Activated effector memory CD4-positive, alpha-beta T cell treated with Interleukin-2 at 50 U/mL for 16 hours (primary cell): ENCODE measurements at places on chromosomes 11 and 22.
A peak's percentile ranks its signal among the peaks of the same experiment; 100 is the strongest.

GRCh38 chr11:64364435-64364834 is 5.5 kb downstream of the RPS6KA4 start:
- no peak for DNase-seq

DNA sequence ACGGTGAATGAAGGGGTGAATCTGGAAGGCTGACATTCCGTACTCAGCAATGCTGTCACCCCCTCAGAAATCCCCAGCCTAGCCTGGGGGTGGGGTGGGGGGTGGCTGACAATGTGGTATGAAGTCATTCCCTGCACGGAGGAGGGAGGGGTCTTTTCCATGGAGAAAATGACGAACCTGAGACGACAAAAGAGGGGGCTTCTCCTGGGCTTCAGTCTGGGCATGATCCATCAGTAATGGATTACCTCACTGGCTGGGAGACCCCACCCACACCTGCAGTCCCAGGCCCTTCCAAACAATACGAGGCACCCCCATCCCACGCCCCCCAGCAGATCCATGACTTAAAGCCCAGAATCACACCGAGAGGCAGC is 1.0 kb downstream of the KIAA0930 start:
- no peak for DNase-seq

GRCh38 chr11:67271541-67272284 is 5.4 kb downstream of the GRK2 start:
- peak; percentile 51 for DNase-seq

- no peak for DNase-seq
Observed at GRCh38 chr22:27416511-27417420, 384.8 kb downstream of the MN1 start.

DNA sequence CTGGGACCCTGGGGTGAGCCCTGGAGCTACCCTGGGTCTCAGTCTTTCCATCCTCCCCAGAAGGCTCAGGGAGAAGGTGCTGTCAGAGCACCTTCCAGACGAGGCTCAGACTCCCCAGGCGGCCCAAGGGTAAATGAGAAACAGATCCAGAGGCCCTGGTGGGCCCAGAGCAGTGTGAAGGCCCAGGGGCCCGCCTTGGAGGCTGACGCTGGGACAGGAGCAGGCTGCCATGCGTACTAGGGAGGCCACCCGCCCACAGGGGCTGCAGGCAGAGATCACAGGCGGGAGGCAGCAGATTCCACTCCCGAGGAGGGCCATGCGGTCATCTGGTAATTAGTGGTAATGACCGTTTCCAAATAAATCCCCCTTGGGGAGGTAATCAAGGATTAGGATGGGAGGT is 5.2 kb downstream of the WNT11 start:
- DNase-seq: no peak

GRCh38 chr11:115325523-115325922 is 178.7 kb downstream of the CADM1 start:
- no peak for DNase-seq

DNA sequence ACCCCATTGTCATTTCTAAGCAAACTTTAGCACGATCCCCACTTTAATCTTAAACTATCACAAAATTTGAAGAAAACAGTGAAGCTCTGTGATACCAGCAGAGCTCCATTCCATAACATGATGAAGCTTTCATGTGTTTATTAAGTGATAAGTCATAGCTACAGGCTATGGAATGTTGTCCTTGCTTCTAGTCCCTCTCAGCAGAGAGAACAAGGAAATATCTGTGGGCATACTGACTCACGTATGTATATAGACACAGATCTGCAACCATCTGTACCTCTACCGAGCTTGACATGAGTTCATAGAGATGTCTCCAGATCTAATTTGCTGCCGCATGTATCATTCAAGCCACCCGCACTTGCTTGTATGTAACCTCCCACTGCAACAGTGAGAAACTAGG is 588.9 kb downstream of the ETS1 start:
- no peak for DNase-seq

DNA sequence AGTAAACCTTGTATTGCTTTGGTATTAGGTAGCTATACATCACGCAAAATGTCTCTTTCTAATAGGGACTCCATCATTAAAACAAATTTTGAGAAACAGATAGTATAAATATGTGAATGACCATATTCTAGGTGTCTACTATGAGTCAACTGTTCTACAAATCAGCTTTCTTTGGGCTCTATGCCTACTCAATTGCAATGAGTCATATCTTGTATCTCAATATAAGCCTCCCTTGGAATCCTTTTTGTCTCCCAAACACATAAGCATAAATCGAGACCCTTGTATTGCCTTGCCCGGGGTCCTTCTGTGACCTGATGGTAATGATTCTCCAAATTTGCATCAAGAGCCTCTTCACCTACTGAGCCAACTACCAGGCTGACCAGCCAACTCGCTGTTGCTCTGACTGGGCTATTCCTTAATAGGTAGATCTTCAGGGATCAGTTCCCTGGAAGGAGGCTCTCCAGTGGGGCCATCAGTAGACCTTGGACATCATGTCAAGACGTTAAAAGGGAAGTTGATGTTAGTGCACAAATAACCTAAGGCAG is 22.2 kb downstream of the BLID start:
- DNase-seq: no peak

DNA sequence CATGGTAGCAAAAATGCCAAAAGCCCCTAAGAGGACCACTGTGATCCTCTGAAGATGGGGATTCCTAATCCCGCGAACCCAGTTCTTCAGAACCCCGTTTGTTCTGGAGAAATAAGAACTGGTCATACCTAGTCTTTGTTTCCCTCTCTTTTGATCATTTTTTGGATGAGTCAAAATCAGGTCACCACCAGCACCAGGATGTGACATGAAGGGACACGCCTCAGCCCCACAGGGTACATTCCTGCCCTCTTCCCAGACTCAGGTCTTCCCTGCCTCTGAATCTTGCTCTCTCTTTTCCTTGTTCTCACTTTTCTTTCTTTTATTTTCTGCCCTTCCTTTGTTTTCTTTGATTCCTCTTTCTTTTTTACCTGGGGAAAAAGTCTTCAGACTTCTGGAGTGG is 14.6 kb upstream of the ANO1 start:
- DNase-seq: no peak

DNA sequence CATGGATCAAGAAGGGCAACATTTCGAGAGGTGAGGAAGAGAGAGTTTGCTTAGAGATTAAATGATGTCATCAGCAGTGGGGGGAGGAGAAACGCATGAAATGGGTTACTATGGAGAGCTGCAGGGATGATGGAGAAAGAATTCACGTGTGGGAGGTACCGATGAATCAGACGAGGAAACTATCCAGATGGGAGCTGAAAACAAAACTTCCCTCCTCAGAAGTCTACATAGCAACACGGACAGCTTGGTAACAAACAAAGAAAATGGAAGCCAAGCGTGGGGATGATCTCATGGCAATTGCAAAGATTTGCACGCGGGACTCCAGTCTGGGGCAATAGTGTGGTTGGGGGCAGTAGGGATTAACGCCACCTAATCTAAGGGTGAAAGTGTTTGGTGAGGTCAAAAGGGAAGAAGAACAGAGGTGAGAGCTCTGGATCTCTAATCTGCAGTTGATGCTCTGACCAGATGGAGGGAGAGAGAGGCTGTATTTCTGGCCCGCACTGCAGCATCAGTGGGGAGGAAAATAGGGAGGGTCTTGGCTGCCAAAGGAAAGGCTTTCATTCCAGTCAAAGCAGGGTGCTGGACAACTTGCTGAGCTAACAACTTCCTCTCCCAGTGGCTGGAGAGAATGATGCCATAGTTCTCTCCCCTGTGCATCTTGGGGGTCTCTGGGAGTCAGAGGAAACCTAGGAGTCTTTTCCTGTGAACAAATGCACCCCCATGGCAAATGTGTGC is 43.4 kb upstream of the CSNK2A3 start:
- DNase-seq: no peak

DNA sequence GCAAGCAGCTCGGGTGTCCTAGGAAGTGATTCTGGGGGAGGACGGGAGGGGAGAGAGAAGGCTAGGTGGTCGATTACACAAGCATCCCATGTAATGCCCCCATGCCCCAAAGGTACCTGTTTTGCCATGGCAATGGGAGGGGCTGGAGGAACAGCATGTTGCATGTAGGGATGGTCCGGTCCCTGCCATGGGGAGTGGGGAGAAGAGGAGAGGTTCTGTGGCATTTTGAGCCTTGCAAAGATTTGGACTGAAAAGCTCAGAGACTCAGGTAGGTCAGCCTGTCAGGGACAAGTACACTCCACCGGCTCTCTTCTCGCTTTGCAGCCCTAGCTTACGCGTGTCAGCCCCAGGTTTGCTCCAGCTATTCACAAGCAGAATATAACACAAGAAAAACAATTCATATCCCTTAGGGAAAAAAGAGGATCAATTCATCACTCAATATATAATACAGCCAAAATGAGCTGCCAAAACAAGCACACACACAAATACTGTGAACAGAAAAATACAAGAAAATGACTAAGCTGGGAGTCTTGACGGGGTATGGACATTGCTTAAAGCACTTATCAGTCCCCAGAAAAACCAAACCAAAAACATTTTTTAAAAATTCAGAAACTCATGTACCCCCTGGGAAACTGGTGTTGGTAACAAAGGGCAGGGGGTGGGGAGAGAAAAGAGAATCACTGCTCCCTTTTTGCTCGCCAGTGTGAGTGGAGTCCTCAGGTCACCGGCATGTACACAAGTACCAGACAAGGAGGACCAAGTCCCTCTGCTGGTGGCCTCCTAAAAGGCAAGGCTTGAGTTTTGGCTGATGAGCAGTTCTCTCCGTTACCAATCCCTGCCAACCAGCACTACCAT is 21.6 kb downstream of the APOL5 start:
- DNase-seq: no peak

DNA sequence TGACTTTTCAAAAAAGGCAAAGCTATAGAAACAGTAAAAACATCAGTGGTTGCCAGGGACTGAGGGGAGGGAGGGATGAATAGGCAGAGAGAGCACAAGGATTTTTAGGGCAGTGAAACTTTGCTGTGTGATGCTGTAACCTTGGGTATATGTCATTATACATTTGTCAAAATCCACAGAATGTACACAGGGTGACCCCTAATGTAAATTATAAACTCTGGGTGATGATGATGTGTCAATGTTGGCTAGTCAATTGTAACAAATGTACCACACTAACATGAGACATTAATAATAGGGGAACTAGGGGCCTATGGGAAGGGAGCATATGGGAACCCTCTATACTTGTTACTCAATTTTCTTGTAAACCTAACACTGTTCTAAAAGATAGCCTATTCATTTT is 24.8 kb downstream of the RIBC2 start:
- DNase-seq: no peak

DNA sequence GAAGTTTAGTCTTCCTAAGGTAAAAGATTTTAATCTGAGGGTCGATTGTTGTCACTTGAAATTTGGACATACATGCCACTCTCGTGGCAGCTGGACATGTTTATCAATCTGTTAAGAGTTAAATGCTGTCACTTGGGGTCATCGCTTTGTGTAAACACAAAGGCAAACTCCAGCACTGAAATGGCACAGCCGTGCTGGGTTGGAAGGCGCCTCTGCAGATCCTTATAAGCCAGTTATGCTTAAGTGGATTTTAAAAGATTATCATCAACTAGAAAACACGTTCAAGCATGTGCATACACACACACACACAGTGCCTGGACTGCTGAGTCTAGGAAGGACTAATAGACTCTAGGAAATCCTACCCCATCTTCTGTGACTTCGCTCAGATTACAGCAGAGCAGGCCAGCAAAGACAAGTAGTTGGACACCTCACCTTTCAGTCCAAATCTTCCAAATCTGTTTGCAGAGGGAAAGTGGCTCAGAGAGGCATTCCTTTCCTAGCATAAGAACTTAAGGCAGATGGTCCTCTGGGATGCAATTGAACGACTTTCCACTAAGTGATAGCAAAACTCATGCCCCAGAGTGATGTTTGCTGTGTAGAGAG is 83.7 kb downstream of the CACNG2 start:
- no peak for DNase-seq

GRCh38 chr11:8631395-8632118 is 37.5 kb upstream of the STK33 start:
- no peak for DNase-seq

DNA sequence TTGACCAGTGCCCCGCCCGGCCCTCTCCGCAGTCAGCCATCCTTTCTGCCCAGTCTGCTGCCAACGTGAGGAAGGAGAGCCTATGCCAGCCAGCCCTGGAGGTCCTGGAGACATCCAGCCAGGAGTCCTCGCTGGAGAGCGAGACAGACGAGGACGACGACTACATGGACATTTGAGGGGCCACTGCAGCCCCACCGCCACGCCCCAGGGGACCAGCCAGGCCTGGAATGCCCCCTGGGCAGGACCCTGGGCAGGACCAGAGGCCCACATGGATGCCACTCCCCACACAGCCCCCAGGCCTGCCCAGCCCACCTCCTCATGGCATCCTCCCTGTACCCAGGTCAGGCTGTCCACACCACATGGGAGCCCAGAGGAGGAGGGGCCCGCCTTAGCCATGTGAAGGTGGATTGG is 3.3 kb upstream of the SUSD2 start:
- DNase-seq: no peak
